NCI-H526 treated with DMSO at 0.1 percent for 48 hours (cell line): ENCODE measurements at places on chromosomes 11 and 22.

GRCh38 chr11:72595292-72595684, 78.9 kb downstream of the PDE2A start:
- no peak for DNase-seq

- DNase-seq: peak; percentile 28
These were observed 57.3 kb upstream of the SORL1 start for GRCh38 chr11:121394785-121395184.

- no peak for DNase-seq
These were observed 7.7 kb downstream of the SLC25A18 start for GRCh38 chr22:17570851-17571631.

DNA sequence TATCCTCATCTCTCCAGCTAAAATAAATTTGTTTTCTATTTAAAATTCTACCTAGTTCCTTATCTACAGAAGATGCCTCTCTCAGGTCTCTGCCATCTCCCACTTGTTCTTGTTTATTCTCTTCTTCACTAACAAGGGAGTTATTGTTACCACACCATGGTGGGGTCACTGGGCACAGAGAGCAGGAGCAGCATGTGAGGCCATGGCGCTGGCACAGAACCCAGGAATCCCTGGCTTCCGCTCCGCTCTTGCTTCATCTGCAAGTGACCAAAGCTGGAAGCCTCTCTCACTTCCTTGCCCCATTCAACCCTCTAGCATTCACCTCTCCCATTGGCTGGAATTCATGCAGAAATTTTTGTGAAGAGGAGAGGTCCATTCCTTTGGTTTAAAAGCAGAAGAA, 190.7 kb upstream of the NCAM1 start:
- no peak for DNase-seq
